Stimulated activated CD4-positive, alpha-beta T cell treated with anti-CD3 and anti-CD28 coated beads, Interleukin-12 subunit alpha, Interleukin-12 subunit beta, amount 100 ng/mL, for 4 hours (primary cell): ENCODE measurements at places on chromosomes 11 and 22.

GRCh38 chr11:82794490-82794889 is 60.8 kb upstream of the FAM181B start:
- DNase-seq = no peak

GRCh38 chr11:68340784-68341556 is 28.6 kb downstream of the LRP5 start:
- DNase-seq = no peak

- no peak for DNase-seq
These were observed 210.5 kb downstream of the CTTN start for GRCh38 chr11:70608568-70609470.

- no peak for DNase-seq
These were observed 485.0 kb upstream of the KIRREL3 start for GRCh38 chr11:127485541-127485940.
